ENCODE measurements at places on chromosomes 5 and 9.

- no peak for DNase-seq
These were observed 15.3 kb upstream of the NINJ1 start for GRCh38 chr9:93149361-93149760.

DNA sequence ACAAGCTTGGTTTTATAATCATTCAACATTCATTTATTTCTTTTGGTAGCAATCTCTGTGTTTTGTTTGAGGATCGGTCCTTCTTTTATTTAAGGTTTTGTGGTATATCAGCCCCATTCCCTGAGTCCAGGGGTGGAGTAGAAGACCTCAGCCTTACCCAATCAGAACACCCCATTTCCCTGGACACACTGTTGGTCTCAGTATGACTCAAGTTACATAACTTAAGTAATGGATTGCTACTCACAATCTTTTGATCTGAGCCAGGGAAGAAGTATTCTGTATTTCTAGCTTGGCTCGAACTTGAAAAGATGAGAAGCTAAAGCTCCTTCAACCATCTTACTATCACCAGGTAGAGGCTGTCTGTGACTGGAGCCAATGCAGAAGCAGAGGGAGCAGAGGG, 175.2 kb upstream of the HAPLN1 start:
- DNase-seq = no peak

DNA sequence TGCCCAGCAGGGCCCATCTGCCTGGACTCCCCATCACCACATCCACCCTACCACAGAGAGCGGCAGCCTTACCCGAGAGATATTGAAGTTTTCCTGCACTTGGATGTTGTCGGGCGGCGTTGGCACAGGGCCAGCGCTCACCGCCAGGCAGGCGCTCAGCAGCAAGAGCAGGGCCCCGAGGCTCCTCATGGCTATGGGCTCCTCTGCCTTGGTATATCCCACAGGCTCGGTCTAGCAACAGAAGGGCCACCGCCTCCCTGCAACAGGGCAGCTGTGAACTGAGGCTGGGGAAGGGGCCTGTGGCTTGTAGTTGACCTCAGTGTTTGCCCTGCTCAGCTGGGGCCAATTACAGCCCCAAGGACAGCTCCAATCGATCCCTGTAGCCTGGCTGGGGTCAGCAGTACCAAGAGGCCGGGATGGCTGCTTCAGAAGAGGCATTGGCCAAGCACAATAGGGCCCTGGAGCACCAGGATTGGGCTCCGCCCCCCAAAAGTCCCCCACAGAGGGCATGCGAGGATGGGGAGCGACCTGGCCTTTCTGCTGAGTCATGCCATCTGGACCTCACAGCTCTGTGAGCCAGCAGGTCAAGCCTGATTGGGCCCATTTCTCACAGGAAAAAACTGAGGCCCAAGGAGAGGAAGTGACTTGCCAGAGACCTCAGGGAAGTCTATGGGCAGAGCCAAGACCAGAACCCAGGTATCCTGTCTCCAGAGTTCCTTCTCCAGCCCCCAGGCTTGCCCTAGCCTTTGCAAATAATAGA, at the start of gene AMBP:
Gene AMBP (minus strand): TSS at position 280 of the 760 bp plus-strand sequence. CDS start 91 bp downstream, at position 189.
- DNase-seq = no peak

DNA sequence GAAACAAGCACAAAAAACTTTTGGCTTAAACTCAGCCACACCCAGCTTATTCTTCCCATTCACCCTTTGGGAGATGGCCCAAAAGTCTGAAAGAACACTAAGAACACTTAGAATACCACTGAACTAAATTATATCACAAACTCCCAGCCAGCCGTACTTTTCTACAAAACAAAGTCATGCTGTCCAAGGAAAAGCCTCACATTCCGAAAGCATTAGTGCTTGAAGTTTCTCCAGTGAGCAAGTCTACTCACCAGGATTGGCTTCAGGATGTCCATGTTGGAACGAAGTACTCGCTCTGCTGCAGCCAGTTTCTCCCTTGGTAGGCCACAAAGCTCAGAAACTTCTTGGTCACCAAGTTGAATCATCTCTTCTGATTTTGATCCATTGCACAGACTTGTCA, 69.7 kb downstream of the ABCA1 start:
- no peak for DNase-seq

DNA sequence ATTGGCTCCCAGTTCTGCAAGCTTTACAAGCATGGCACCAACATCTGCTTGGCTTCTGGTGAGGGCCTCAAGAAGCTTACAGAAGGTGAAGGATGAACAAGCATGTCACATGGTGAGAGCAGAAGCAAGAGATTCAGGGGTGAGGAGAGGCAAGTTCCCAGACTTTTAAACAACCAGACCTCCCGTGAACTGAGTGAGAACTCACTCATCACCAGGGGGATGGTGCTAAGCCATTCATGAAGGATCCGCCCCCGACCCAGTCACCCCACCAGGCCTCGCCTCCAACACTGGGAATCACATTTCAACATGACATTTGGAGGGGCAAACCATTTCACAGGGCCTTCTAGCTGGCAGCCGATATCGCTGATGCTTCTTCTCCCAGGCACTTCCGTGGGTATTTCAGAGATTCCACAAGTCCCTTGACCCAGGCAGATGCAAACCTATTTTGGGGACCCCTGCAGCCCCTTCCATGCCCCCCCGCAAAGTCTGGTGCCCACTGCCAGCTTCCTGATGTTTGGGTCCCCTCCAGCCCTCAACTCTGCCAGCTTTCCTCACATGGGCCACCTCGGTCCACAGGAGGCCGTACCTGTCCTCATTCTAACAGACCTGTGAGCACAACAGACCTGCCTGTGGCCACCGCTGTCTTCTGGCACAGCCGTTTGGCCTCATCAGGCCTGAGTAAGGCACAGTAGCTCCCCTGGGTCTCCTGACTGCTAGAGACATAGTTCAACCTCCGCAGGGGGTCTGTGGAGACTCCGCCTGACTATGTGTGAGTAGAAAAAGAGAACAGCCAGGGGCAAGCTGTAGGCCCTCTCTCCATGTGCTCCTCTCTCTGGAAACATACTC, 60.7 kb upstream of the ANGPTL2 start:
- no peak for DNase-seq

DNA sequence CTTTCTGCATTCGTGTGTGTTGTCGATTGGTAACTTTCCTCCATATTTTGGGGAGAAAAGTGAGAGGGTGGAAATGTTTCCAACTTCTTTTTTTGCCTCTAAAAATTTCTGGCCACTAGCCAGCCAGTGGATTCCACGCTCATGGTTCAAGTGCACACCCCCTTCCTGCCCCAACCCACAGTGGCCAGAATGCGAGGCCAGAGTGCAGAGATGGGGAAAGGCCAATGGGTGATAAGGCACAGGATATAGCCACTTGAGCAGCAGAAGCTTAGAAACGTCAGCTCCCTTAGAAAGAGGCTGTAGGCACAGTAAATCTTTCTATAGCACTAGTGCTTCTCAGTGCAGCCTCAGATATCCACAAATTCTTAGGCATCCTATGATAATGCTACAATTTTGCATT, 75.8 kb upstream of the ADRB2 start:
- no peak for DNase-seq

- no peak for DNase-seq
These were observed 203.8 kb downstream of the TSSK1B start for GRCh38 chr5:113230711-113231652.
